Endothelial cell of coronary artery (primary cell): ENCODE measurements at places on chromosomes 4 and X. TPM values are rescaled to one million over a fixed set of nuclear protein-coding genes. Genes with fewer than 3 reads are reported as not detected.

Gene MAGEC2
- total RNA-seq: not detected in 2 replicates

Gene STATH
- not detected in 2 replicates for total RNA-seq

Gene MSANTD1
- total RNA-seq: 0.27 and 0.47 TPM in 2 replicates

Gene PTCHD1
- under 0.01 TPM in 1 of 2 replicates, not detected in the other for total RNA-seq
